ENCODE measurements at places on chromosomes 2 and 18.

GRCh38 chr2:140747665-140748064 is 1383.2 kb downstream of the LRP1B start:
- DNase-seq = no peak

- DNase-seq = no peak
Observed at GRCh38 chr2:231545105-231545902, 15.1 kb upstream of the NMUR1 start.

GRCh38 chr18:24504401-24504800 is 44.0 kb downstream of the HRH4 start:
- no peak for DNase-seq

DNA sequence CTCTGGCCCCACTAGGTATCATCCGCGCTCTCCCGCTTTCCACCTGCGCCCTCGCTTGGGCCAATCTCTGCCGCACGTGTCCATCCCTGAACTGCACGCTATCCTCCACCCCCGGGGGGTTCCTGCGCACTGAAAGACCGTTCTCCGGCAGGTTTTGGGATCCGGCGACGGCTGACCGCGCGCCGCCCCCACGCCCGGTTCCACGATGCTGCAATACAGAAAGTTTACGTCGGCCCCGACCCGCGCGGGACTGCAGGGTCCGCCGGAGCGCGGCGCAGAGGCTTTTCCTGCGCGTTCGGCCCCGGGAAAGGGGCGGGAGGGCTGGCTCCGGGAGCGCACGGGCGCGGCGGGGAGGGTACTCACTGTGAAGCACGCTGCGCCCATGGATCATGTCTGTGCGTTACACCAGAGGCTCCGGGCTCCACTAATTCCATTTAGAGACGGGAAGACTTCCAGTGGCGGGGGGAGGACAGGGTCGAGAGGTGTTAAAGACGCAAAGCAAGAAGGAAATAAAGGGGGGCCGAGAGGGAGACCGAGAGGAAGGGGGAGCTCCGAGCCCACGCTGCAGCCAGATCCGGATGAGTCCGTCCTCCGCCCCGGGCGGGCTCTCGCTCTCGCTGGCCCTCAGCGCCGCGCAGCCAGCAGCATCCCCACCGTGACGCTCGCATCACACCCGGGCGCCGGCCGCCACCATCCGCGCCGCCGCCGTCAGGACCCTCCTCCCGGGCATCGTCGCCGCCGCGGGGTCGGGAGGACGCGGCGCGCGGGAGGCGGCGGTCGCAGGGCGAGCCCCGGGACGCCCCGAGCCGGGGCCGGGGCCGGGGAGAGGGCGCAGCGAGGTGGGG is 664 bp downstream of the NETO1 start:
- DNase-seq = no peak

DNA sequence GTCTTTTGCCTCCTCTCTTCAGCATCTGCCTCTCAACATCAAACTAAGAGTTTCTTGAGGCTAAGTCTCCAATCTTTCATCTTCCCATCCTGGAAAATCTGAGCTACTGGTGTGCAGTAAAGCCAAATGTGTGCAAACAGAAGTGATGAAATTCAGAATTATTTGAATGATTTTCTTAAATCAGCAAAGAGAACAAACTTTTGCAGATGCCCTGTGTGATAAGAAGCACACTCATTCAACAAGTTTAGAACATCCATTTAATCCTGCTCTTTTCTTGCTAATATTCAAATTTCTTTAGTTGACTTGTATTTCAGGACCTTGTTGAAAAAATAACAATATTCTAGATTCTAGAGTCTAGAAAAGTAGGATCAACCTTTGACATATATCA is 1374.9 kb upstream of the CELF4 start:
- no peak for DNase-seq

- DNase-seq = no peak
Observed at GRCh38 chr2:2542316-2542715, 211.2 kb upstream of the MYT1L start.

GRCh38 chr18:25503567-25504081 is 151.7 kb upstream of the ZNF521 start:
- DNase-seq = no peak

DNA sequence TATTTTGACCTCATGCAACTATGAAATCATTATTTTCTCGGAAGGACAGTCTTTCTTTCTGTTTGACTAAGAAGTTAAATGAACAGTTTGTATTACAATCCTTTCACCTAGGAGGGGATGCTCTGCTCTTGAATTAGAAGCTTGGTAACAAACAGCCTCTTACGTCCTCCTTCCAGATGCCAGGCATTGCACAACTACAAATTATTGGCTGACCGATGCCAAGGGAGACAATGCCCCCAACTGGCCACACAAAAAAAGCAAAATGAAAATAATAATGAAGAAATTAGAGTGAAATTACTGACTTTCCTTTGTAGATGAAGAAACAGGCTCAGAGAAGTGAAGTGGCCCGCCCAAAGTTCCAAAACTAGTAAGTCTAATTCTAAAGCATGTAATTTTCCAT is 177.9 kb downstream of the CYRIA start:
- DNase-seq = no peak

- DNase-seq = no peak
Observed at GRCh38 chr2:52428224-52428623, 1339.4 kb upstream of the CHAC2 start.

- DNase-seq = no peak
Observed at GRCh38 chr18:51630706-51631105, 433.2 kb upstream of the MEX3C start.

DNA sequence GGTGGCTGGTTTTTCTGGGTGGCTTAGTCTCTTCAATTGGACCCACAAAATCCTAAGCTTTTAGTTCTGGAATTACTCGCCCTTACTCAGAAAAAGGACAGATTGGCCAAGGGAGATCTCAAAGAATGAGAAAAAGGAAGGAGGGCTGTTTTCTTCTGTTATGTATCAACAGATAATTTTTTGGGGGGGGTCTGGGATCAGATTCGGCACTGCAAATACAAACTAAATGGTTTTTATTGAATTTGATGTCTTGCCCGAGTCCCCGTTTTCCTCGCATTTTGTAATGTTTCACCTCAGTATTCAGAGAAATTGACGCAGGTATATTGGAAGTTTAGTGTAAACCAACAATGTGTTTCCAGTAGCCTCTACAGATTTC is 762 bp downstream of the YIPF4 start:
- no peak for DNase-seq

DNA sequence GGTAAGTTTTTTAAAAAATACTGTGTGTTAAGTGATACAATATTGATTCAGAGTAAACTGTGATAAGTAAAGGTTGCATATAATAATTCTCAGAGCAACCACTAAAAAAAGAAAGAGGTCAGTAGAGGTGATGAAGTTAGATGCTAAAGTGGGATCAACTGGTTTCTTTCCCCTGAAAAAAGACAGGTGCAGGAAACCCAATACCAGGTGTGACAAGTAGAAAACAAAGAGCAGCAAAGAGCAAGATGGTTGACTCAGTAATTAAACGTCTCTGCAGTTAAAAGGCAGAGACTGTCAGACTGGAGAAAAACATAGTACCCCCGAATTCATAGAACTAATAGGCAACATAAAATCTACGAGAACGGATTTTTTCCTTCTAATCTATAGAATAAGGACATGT is 128.3 kb downstream of the ATP9B start:
- DNase-seq = no peak

DNA sequence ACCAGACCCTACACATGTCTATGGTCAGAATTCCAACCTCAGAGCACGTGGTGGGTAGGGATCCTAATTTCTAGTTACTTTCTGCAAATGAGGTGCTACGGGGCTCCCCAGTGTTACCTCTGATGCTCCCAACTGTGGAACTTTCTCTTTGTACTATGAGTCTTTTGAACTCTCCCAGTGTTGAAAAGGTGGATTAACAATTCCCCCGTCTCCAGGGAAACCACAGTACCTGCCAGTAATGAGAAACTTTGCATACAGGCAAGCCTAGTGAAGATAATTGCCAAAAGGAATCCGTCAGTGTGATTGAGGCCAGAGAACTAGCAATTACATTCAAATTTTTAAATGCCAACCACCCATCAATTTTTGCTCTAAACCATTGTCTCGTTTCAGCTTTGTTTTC is 129.0 kb upstream of the FOSL2 start:
- DNase-seq = no peak

DNA sequence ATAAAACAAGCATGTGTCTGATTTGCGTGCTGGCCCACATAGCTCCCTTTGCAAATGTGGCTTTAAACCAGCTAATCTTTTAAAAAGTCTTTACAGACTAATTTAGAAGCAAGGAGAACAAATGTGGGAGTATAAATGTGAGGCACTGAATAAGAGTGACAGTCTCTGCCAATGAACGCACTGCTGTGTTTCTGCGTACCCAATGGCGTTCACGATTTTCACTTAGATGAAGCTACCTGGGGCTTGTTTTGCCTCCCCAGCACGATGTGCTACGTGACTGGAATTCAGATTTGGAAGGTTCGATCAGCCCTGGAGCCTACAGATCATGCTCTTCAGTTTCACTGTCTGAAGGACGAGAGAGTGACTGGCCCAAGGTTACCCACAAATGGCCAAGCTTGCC is 10.8 kb upstream of the CRACDL start:
- DNase-seq = no peak

DNA sequence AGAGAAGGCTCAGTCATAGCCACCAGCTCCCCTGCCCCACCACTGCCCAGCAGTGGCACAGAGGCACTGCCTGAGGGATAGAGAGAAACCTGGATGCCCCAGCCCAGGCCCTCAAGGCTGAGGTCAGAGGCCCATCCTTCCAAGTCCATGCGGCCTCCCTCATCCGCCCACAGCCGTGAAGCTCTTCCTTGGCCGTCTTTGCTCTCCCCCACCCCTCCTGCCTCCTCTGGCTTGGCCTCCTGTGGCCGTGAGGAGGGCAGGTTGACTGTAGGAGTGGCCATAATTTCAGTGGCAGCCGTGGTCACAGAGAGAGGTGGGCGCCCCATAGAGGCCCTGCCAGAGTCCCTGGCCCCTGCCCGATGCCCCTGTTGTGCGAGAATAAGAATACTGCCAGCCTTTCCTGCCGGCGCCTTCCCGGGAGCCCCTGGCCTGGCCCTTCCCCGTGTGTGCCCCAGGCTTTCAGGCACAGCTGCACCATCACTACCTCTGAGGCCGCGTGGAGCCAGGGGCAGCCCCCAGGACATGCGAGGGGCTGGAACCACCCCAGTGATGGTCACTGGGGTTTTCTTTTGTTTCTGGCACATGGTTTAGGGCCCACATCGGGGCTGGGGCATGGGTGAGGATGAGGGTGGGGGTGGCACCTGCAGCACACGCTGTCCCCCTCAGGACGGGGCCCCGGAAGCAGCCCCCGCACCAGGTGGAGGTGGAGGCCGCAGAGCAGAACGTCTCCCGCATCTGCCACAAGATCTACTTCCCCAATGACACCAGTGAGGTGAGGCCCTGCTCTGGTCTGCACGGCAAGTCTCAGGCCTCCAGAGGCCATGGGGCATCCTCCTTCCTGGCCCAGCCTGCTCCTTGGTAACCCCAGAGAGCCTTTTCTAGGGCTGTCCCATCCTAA is 13.1 kb upstream of the GPR17 start:
- DNase-seq = no peak

DNA sequence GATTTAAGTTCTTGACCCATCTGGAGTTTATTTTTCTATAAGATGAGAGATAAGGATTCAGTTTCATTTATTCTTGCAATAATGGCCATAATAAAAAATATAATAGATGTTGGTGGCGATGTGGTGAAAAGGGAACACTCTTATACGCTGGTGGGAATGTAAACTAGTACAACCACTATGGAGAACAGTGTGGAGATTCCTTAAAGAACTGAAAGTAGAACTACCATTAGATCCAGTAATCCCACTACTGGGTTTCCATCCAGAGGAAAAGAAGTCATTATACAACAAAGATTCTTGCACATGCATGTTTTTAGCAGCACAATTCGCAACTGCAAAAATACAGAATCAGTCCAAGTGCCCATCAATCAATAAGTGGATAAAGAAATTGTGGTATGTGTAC is 1040.5 kb upstream of the GYPC start:
- no peak for DNase-seq

- DNase-seq = no peak
Observed at GRCh38 chr18:3354506-3354905, 92.6 kb downstream of the MYL12B start.

DNA sequence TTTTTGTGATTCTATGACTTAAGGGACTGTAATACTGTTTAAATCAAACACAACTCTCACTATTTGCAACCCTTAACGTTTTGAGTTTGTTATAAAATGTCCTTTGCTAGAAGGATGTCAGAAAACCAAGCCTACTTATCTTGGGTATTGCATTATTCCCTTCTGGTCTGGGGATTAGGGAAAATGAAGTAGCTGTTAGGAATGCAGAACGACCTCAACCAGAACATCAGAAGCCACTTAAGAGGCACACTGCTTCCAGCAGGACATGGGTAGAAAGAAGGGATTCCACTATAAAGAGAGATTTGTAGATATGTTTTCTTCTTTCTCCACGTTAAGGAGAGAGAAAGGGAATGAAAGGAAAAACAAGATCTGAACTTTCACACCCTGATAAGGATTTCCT is 101.2 kb downstream of the SETBP1 start:
- no peak for DNase-seq

GRCh38 chr2:47389692-47390091 is 13.3 kb upstream of the MSH2 start:
- DNase-seq = no peak

GRCh38 chr2:63870679-63871078 is 29.0 kb downstream of the UGP2 start:
- DNase-seq = no peak

DNA sequence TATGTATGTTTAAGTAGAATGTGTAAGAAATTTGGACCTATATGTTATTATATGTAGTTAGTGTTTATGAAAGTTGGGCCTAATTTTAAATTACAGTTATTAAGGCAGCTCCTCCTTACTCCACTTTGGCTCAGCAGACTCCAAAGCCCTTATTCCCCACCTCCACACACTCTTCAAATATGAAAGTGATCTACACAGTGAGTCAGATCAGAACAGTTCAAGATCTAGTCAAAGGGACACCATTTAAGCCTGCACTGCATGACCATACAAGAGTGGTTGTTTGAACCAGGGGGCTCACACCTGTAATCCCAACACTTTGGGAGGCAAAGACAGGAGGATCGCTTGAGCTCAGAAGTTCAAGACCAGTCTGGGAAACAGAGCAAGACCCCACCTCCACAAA is 21.2 kb upstream of the PMAIP1 start:
- no peak for DNase-seq

- no peak for DNase-seq
Observed at GRCh38 chr2:113157118-113157896, 16.5 kb upstream of the PSD4 start.

DNA sequence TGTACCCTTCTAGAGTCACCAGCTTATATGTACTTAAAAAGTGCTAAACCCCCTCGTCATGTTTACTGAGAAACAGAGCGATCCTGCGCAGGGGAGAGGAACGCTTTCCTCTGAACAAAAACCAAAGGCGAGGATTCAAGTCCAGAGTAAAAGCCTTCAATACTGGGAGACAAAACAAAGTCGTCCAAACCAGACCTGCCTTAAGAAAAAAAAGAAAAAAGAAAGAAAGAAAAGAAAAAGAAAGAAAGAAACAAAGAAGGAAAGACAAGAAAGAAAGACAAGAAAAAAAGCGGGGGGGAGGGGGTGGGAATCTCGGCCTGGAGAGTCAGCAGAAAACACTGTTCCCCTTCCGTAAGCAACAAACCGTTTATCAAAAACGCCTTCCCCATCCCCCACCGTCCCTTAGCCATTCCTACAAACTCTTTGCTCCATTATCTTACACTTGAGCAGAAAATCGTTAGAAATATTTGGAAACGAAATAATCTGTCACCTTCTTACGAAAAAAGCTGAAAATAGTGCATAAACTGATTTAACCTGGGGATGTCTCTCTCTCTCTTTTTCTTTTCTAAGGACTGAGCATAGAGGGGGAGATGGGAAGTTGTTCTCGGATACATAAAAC is 3.3 kb downstream of the PTGR3 start:
- DNase-seq = no peak
